ENCODE measurements at places on chromosomes 7 and 10. TPM values are rescaled to one million over a fixed set of nuclear protein-coding genes. Genes with fewer than 3 reads are reported as not detected.

Gene ANXA11
- 110 TPM for total RNA-seq

Gene GDF2
- total RNA-seq: not detected

Gene SPDYE5
- total RNA-seq: not detected

Gene C1QL3
- total RNA-seq: not detected

Gene WAPL
- 45.4 TPM for total RNA-seq

Gene SPDYE16
- not detected for total RNA-seq

Gene SPDYE3
- not detected for total RNA-seq

Gene HOXA11
- total RNA-seq: not detected

Gene OR6B1
- total RNA-seq: not detected

Gene NME8
- total RNA-seq: not detected

Gene KCNMA1
- total RNA-seq: 19.8 TPM

Gene C10orf143
- total RNA-seq: 3.7 TPM

Gene SLC29A4
- total RNA-seq: 3.2 TPM

Gene SPDYE6
- not detected for total RNA-seq

Gene CALN1
- not detected for total RNA-seq

Gene ANKRD1
- not detected for total RNA-seq

Gene AKR1C8
- not detected for total RNA-seq

Gene CASTOR2
- 6.6 TPM for total RNA-seq

Gene SBDS
- 71.2 TPM for total RNA-seq

Gene LRMDA
- 4.7 TPM for total RNA-seq

Gene EGFR
- 56.5 TPM for total RNA-seq

Gene LRRD1
- total RNA-seq: 0.57 TPM

Gene MYL10
- total RNA-seq: not detected

Gene NEUROG3
- total RNA-seq: 1.2 TPM

Gene PAPOLB
- not detected for total RNA-seq

Gene MCM7
- total RNA-seq: 47.5 TPM

Gene TYW1B
- 50.3 TPM for total RNA-seq

Gene SYNPO2L
- not detected for total RNA-seq

Gene INTS15
- total RNA-seq: 35.0 TPM

Gene SAP25
- 2.5 TPM for total RNA-seq

Gene OR2A1
- not detected for total RNA-seq

Gene ZNF804B
- total RNA-seq: not detected

Gene CNTNAP2
- total RNA-seq: 2.5 TPM

Gene CPA4
- not detected for total RNA-seq

Gene WEE2
- total RNA-seq: not detected

Gene PKD2L1
- total RNA-seq: not detected

Gene FAM20C
- 46.4 TPM for total RNA-seq

Gene WIPF3
- total RNA-seq: not detected

Gene DNAH11
- 4.5 TPM for total RNA-seq

Gene GFRA1
- total RNA-seq: 1.8 TPM

Gene SCART1
- total RNA-seq: 14.6 TPM

Gene CTAGE4
- total RNA-seq: 33.4 TPM

Gene FGL2
- 16.1 TPM for total RNA-seq

Gene KCP
- 3.3 TPM for total RNA-seq
